ENCODE measurements at places on chromosomes 7 and 10.

DNA sequence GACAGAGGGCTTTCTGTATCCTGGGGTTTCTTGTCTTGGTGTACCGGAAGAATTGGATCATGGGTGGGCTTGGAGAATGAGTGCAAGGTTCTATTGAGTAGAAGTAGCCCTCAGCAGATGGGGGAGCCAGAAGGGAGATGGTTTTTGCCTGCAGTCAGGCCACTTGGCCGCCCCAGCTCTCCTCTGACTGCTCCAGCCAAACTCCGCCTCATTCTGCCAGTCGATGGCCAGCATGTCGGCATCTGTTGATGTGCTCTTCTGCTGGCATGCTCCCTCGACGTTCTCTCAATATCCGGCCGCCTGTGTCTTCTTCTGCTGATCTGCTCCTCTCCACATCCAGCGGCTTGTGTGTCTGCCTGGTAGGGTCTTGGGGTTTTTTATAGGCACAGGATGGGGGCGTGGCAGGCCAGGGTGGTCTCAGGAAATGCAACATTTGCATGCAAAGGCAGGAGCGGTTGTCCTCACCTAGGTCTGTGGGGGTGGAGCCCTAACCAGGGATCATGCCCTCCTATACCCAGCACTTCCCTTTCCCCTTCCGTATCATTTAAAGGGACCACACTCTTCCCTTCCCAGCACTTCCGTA is 40.2 kb upstream of the TNS3 start:
- DNase-seq: no peak

GRCh38 chr7:149285603-149286002 is 23.6 kb downstream of the ZNF783 start:
- DNase-seq: no peak

GRCh38 chr7:157603716-157604115 is 266.9 kb downstream of the DNAJB6 start:
- DNase-seq: no peak

DNA sequence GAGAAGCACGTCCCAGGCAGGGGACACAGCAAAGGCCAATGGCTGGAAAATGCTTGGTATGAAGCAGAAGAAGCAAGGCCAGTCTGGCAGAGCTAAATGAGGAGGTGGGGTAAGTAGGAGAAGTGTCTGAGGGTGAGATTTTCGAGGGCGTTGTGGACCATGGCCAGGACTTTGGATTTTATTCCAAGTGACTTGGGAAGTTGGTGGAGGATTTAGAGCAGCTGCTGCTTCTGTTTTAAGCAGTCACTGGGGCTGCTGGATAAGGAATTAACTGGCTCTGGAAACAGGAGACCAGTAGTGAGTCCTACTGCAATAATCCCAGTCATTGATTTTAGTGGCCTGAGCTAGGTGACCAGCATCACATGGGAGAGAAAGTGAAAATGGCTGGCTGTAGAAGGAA is 67.6 kb upstream of the GSDME start:
- DNase-seq: no peak

DNA sequence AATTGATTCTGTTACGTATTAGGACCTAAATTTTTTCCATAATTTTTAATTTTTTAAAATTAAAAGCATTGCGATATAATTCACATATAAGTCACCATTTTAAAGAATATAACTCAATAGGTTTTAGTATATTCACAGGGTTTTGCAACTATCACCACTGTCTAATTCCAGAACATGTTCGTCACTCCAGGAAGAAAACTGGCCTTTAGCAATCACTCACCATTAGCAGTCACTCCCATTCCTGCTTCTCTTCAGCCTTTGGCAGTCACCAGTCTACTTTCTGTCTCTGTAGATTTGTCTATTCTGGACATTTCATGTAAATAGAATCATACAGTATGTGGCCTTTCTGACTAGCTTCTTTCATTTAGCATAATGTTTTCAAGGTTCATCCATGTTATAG is 176.5 kb downstream of the EXOC4 start:
- DNase-seq: no peak

- DNase-seq: no peak
These were observed 129.9 kb downstream of the NOC3L start for GRCh38 chr10:94232711-94233383.

DNA sequence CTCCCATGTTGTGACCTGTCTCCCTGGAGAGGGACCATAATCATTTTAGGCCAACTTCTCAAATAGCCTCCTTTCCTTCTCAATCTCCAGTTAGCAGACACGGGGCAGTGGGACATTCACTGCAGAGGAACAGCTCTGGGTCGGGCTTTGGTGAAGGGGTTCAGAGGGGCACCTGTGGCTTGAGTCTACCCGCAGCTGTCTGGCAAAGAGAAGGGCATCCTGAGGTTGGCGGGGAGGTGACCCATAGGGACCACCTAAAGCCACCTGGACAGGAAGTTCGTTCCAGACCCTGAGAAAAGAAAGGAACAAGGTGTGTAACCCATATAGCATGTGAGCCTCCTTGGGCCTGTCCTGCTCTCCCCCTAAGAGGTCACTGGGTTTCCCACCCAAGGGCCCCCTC is 155.0 kb downstream of the OAT start:
- no peak for DNase-seq

DNA sequence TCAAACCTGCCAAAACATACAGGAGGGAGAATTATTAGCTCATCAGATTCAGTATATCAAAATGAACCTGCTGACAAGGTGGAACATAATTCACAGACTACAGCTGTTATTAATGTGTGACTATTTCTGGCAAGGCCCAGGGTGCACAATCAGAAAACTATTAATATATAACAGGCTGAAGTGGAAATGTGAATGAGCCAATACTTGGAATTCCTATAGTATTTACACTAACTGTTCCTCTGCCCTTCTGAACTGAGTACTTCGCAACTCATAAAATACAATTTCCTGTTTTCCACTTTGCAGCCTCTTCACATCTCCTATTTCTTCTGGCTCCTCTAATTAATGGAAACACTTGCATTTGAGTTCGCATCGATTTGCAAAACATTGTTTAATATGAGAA is 330.8 kb downstream of the DPP6 start:
- no peak for DNase-seq
